ENCODE measurements at places on chromosomes 16 and 17.
A peak's percentile ranks its signal among the peaks of the same experiment; 100 is the strongest.

DNA sequence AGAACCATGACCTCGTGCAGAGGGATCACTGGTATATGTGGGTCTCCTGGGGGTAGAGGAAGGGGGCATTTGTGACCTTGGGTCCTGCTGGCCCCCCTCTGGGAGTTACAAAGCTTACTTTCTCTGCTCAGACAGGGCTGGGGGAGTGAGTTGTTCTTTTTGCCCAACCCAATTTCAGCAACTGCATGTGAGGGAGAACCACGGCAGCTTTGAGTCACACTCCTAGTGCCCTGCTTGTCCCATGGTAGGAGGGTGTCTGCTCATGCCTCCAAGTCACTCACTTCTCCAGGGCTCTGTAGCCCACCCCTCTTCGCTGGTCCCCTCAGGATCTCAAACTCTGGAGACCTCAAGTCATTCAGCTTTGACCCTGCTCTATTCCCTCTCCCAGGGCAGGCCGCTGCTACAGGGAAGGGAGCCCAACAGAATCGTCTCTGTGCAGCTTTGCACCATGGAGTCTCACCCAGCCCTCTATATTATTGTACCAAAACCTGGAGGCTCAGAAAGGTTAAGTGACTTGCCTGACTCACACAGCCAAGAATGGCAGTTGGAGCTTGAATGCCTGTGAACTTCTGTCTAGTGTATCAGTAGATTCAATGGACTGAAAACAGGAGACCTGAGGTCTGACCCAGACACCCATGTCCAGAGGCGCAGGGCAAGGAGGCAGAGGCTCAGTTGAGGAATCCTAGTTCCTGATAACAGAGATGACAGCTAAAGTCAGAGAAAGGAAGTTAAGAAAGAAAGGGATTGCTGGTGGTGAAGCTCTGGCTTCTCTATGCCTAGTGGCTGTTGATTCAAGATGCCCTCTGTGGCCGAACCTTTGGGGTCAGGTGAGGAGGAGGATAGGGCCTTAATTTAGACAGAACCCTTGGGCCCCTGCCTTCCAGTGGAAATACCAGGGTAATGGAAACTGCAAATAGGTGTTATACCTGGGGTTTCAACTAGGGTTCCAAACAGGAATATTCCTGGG, 14.6 kb upstream of the ETV4 start:
- no peak for DNase-seq

DNA sequence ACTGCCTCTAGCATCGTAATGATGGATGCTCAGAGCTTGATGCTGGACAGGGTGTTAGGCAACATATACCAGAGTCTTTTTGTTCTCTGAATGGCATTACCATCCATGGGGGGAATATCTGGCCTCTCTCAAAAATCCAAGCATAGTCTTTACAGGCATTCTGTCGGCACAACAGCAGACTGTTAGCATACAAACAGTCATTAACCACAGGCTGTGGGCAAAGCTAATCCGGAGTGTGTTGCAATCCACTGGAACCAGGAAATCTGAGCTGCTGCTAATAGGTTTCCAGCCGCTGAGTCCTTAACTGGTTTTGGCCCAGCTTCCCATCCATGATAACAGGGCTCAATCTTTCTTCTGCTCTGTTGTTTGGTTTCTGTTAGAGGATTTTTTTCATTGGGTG, 371.9 kb downstream of the HS3ST3B1 start:
- peak; percentile 76 for DNase-seq

GRCh38 chr17:78991017-78991738, 11.5 kb upstream of the LGALS3BP start:
- DNase-seq, result no peak

GRCh38 chr17:39923230-39923629, 4.2 kb downstream of the ORMDL3 start:
- DNase-seq, result no peak

DNA sequence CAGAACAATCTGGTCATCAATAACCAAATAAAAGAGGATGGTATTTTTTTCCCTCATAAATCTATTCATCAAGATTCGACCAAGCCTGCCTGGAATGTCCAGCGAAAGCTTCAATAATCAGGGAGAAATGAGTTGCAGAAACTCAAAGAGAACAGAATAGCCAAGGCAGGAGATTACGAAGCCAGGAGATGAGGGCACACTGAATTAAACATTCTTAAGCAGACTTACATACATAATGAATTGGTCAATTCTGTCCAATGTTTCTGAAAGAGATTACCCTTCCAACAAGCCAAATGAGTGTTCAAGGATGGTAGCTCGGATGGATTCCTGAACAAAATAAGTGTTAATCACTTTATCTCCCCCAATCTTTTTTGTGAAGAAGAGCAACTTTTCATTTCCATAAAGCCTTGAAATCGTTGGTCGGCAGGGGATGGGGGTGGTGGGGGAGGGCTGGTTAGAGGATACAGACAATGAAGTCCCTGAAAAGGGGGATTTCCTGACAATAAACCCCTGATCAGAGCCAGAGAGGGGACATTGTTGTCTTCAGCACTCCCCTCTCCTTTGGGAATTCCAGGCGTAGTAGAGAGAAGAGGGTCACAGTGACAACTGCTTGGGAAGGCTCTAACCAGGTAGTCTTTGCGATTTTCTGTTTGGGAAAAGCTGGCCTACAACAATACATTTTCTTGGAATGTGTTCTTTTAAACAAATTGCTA, 20.7 kb downstream of the TOX3 start:
- no peak for DNase-seq

GRCh38 chr17:7084088-7084487, 4.0 kb upstream of the CLEC10A start:
- no peak for DNase-seq

- no peak for DNase-seq
Observed at GRCh38 chr16:87765473-87765775, 362 bp downstream of the KLHDC4 start.

DNA sequence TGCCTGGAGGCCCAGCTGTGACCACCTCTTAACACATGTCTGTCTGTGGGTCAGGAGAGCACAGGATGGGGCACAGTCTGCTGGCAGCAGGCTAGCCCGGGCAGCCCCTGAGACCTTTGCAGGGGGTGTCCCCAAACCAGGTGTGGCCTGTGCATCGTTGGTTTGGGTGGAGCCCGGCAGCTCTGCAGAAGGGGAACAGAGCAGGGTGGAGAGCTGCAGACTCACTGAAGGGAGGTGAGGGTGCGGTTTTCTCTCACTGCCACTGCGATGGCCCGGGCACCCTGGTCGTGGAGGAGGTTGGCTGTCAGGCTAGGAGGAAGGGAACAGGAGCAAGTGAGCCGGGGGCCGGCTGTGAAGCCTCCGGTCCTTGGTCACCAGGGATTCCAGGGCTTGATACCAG, 28.8 kb downstream of the NLRC3 start:
- DNase-seq, result no peak

GRCh38 chr17:2453866-2454265, 53.0 kb upstream of the MNT start:
- DNase-seq, result no peak

DNA sequence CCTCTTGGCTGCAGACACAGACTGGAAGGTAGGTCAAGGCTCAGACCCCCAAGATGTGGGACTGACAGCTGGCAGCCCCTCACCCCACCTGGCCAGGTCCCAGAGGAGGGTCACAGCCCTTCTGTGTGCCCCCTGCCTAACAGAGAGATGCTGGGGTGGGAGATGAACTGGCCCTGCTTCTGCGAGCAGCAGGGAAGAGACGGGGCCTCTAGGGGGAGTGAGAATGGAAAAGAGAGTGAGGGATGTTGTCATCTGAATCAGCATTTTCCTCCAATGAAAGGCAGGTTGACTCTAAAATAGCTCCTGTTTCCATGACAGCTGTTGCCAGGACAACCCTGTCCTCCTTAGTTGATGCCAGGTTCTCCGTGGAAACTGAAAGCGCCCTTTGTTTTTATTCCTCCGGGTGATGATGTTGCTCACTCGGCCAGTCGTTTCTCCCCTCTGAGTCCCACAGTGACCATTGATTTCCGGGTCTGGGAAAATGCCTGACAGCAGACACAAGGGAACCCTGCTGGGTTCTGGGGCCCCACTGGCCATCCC, 4.9 kb upstream of the NDRG4 start:
- peak; percentile 90 for DNase-seq

GRCh38 chr16:89146211-89147005, 25.1 kb upstream of the CDH15 start:
- no peak for DNase-seq

GRCh38 chr16:86953631-86954391, 363.4 kb downstream of the C16orf95 start:
- DNase-seq, result no peak

DNA sequence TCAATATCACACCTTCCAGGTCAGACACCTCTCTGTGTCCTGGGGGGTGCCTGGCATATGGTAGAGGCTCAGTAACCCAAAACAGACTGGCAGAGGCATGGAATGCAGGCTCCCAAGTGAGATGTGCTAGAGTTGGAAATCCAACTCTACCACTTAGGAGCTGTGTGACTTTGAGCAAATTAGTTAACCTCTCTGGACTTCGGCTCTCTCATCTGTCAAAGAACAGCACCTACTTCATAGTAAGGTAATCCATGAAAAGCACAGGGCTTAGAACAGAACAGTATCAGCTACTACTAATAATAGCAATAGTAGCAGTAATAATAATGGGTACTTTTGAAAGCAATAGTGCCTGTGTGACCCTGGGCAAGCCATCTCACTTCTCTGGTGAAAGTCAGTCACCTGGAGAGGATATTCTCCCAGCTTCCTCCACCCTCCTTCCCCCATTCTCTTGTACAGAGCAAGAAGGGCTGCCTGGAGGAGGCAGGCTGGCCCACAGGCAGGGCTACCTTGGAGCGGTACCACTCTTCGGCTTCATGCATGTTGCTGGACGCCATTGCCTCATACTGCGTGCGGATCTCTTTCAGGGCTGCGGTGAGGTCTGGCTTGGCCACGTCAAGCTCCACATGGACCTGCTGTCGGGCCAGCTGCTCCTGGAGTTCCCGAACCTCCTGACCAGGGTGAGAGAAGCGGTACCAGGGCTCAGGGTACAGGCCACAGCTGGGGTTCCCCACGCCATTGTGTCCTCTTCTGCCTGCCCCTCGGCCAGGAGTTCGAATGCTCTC, 2.3 kb downstream of the GFAP start:
- no peak for DNase-seq

DNA sequence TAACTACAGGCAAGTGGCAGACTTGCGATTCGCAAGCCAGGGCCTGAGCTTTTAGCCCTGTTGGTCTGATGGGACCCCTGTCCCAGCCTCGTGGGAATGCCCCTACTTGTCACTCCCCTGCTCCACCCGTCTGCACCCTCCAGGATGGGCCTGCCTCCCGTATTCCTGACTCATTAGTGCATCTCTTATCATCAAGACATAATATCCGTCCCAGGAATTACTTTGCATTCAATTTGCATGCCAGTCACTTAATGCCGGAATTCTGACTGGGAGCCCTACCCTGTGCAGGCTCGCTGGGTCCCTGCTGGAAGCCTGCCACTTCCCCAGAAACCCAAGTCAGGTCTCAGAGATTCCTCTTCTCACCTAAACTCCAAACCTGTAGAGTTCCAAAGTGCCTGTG, 3.3 kb downstream of the PRSS53 start:
- no peak for DNase-seq

GRCh38 chr17:7703584-7704479, 1.2 kb upstream of the EFNB3 start:
- DNase-seq, result peak; percentile 60

GRCh38 chr17:77484111-77484510, 343.3 kb downstream of the SEC14L1 start:
- DNase-seq, result no peak

- no peak for DNase-seq
Observed at GRCh38 chr17:39283896-39284295, 58.2 kb upstream of the STAC2 start.

DNA sequence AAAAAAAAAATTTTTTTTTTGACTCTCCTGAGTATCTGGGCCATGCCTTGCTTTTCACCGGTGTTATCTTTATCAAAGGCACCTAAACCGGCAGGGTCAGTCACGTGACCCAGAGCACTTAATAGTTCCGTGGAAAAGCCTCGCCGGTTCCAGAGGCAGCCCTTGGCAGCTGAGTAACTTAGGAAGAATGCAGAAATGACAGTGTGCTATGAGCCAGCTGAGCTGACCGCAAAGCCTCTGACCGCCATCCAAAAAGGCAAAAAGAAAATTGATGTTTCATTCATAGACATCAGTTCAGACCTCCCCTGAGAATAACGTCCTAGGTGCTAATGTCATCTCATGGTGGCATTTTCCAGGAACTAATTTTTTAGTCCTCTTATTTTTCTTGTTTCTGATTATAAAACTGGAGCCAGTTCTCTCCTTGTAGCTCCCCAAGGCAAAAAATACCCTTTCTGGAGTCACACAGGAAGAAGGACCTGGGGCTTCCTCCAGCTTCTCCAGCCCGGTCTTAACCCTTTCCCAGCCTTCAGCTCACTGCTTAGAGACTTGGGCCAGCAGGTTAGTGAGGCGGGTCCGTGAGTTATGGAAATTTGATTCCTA, 122.6 kb downstream of the SOCS1 start:
- peak; percentile 96 for DNase-seq

- DNase-seq, result no peak
Observed at GRCh38 chr17:30379303-30379902, 676 bp downstream of the CPD start.

DNA sequence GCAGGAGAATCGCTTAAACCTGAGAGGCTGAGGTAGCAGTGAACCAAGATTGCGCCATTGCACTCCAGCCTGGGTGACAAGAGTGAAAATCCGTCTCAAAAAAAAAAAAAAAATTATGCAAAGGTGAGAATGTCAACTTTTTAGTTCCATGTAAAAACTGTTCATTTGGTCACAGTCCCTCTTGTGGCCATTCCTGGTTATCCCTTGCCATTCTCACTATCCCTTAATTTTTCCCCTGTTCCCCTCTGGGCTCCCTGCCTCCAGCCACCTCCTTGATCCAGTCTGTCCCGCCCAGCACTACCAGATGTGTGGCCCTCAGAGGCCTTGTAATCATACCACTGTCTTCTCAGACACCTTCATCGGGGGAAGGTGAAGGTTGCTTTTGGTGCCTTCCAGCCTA, 23.4 kb downstream of the DCAF7 start:
- DNase-seq, result no peak

GRCh38 chr17:38899421-38899820, 26.0 kb upstream of the LASP1NB start:
- DNase-seq, result no peak

- DNase-seq, result peak; percentile 21
Observed at GRCh38 chr16:49564496-49565229, 191.1 kb downstream of the C16orf78 start.

- no peak for DNase-seq
Observed at GRCh38 chr17:35312346-35312745, 61.1 kb downstream of the SLFN11 start.

Measured in fibroblast of skin of abdomen (primary cell).